Hematopoietic multipotent progenitor cell treated with erythropoietin and hydrocortisone succinate and interleukin-3 and kit ligand, for 4 days (in vitro differentiated cells): ENCODE measurements at places on chromosomes 12 and 14.

DNA sequence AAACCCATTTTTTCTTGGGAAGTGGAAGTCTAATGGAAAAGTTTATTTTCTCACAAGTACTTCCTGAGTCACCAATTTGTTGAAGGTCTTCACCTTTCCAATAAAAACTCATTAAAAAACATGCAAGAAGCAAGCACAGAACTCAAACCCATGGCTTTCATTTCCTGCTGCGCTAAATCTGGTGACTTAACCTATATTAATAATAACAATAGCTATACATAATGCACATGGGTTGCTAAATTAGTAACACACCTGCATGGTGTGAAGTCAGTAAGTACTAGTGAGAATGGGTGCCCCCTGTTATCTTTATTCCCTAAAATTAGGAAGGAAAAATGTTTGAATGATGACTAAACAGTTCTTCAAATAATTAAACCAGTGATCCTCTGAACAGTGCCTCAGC lies 52.3 kb downstream of the PPP2R5C start:
- DNase-seq, result no peak

DNA sequence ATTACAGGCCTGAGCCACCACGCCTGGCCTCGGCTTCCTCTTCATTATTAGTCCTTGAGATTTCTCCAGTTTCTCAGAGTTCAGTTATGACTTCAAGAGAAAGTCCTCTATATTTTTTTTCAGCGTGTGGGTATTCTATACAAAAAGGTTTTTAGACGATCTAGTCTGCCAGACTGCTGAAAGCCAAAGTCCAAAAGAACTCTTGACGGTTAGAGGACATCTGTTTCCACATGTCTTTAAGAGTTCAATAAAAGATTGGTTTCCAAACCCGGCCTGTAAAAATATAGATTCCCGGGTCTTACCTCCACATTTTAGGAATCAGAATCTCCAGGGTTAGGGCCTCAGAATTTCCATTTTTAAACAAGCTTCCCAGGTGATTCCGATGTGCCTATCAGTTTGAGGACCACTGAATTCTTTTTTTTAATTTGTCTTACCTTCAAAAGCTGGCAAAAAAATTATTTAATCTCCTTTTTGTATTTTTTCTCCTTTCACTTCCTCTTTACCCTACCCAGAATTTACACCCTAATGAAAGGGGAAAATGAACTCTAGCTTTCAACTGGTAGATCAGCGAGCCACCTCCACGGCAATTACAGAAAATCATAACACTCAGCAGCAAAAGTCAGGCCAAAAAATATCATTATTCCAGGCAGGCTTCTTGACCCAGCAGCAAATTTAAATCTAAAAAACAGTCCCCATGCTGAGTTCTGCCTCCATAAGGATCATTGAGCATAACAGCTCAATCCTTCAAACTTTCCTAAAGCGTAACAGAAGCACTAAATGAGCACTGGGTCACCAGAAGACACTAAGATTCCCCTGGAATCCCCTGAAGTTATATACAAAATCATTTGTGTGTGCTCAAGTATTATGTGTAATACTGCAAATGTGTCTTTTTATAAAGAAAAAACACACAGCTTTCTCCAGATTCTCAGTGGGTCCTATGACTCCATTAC lies 8.7 kb downstream of the NT5DC3 start:
- no peak for DNase-seq

DNA sequence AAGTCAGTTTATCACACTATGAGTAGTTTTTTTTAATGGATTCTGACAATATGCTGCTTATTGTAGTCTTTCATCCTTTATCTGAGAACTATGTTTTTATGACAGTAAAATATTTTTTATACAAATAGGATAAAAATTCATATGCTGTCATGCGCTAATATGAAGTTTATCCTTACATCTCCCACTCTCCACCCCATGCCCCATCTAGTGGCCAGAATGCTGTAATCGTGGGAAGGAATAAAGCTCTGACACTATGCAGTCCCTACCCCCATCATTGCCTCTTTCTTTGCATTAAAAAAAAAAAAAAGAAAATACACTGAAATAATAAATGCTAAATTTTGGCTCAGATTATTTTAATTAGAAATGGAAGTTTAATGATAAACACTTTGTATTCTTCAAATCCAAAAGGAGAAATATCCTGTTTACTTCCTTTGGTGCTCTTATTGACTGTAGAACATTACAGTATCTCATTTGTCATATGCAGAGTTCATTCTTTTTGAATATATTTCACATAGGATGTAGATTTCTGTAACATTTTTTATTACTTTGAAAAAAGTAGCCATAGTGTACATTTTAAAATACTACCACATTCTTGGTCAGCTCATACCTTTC lies 145.9 kb upstream of the SLCO1C1 start:
- peak; percentile 44 for DNase-seq

- no peak for DNase-seq
Observed at GRCh38 chr12:83779526-83779925, 1092.8 kb downstream of the TMTC2 start.

GRCh38 chr14:70315942-70316341 lies 43.5 kb downstream of the COX16 start:
- DNase-seq, result no peak

DNA sequence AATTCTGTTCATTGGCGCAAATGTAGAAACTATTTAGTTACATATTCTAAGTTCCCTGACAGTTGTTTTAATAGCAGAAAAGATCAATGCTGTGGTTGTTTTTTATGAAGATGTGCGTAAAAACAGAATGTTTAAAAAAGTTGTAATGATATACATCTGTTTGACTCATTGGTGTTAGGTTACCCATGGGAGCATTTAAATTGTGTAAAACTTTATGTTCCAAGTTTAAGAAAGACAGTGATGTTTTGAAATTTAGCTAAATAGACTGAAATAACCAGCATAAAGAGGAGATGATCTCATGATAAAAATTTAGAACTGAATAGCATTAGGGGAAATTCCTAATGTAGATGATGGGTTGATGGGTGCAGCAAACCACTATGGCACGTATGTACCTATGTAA lies 3.6 kb downstream of the PELI2 start:
- DNase-seq, result no peak

DNA sequence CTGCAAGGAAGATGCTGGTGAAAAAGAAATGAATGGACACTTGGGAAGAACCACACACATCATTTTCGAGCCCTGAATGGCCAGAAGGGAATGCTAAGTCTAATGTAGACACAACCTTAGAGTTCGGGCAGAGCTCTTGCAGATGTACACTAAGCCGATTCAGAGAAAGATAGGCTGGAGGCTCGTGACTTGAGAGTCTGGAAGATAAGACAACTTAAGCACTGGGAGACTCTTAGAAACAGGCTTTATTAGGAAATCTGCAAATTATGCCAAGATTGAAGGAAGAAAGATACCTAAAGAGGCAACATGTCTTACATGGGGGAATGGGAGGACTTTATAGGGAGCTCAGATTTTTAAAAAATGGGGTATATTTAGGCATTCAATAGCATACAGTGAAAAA lies 13.5 kb downstream of the TBPL2 start:
- no peak for DNase-seq

GRCh38 chr14:59097681-59098080 lies 90.8 kb upstream of the DAAM1 start:
- no peak for DNase-seq

DNA sequence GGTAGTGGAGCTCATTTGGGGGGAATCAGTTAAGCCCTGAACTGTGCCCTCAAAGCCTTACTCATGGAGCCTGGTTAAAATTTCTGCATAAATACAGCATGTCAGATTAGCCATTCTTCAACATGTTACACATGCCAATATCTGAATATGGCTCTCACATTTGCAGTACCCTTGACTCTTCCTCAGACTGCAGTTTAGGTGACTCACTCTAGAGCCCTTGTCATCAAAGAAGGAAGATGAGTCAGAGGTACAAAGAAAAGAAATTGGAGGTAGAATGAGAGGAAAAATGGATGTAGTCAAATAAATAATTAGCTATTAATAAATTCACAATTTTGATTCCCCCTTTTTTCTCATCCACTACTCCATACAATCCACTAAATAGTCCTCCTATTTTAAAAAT lies 23.6 kb upstream of the OR4K2 start:
- no peak for DNase-seq

DNA sequence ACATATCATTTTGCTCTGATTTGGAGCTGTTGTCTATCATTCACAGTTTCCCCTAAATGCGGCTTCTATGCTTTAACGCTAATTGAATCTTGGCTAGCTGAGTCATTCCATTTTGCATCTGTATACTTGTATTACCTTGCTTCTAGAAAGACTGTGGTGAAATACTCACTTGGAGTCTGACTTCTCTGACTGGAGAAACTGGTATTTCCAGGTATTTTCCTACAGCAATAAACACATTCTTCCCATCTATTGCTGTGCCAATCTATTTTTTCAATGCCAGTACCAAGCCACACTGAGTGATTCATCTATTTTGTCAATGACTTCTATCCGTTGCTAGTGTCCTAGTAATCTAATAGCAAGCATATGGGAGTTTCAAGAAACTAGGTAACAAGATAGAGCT lies 76.0 kb upstream of the ST8SIA1 start:
- DNase-seq, result no peak

DNA sequence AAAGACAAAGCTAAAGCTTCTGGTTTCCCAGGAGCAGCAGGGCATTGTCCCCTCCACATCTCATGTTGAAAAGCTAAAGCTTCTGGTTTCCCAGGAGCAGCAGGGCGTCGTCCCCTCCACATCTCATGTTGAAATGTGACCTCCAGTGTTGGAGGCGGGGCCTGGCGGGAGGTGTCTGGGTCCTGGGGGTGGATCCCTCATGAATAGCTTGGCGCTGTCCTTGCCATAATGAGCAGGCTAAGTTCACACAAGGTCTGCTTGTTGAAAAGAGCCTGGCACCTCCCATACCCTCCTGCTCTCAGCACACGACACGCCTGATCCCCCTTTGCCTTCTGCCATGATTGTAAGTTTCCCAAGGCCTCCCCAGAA lies 123.7 kb downstream of the PIWIL1 start:
- no peak for DNase-seq

GRCh38 chr12:2877953-2878732 lies 1.1 kb downstream of the RHNO1 start:
- DNase-seq, result peak; percentile 48

DNA sequence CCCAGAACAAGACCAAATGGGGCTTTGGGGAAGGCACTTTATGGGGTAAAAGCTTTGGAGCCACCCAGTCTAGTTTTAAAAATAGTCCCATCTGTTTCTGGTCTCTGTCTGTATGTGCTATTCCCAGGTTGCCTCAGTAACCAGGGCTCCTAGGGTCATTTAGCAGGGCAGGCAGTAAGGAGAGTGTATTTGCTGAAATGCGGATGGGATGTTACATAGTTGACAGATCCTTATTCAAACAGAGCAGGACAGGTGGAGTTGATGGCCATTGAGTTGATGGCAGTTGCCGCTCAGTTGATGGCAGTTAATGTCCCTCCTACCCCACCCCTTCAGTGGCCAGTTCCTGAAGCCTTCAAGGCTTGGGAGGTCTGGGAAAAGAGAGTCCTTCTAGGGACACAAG lies 4.6 kb downstream of the ZC3H10 start:
- DNase-seq, result no peak

DNA sequence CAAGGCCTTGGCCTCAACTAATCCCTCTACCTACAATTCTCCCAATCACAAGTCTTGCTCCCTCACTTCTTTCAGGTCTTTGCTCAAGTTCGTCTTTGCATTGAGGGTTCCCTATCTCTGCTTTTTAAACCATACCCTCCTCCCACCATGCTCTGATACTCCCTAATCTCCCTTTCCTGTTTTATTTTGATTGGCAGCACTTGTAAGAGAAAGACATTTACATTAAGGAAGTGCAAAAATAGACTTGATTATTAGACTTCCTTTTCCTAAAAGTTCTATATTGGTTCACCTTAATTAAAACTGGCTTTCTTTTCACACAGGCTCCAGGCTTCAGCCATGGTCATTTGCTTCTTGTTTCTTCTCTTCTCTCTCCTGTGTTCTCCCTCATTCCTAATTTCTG lies 18.3 kb upstream of the WIF1 start:
- peak; percentile 38 for DNase-seq

DNA sequence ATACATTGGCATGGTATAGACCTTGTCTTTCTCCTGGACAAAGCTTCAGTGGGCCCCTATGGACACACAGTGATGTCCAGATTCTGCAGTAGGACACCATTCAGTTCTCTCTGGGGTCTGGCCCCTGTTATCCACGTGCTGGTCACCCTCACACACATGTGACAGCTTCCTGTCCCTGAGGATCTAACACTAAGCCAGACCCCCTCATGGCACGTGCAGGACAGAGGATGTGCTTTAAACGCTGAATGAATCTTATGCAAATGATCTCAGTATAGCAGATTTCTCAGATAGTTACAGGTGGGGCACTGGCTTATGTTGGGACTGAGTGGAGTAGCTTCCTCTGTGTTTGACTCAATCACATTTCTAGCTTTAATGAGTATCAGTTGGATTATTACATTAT lies 33.7 kb downstream of the SLC24A4 start:
- no peak for DNase-seq

DNA sequence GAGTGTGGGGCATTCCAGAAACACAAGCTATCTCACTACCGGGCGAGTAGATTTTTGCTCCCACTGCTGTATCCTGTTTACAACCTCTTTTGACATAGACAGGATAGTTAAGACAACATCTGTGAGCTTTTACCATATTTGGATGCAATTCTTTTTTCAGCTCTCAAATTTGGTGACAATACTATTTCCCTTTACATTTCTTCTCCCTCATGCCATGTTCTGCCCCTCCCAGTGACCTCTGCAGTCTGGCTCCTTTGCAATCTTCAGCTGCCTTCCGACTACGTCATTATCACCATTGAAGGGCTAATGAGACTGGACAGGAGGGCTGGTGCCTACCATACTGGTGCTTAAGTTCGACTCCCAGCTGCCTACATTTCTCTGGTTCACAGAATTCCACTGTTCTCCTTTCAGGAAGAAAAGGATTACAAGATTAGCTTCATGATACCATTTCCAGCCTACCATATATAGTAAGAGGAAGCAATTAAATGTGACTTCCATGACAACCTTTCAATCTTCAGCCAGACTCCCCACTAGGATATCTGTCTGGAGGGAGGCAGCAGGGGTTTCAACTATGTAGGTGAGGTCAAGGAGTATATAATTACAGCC lies 251.6 kb downstream of the PHLDA1 start:
- DNase-seq, result no peak

- DNase-seq, result no peak
Observed at GRCh38 chr14:96053600-96054381, 14.6 kb downstream of the C14orf132 start.

- peak; percentile 84 for DNase-seq
Observed at GRCh38 chr12:48954841-48955501, 2.3 kb downstream of the ARF3 start.

DNA sequence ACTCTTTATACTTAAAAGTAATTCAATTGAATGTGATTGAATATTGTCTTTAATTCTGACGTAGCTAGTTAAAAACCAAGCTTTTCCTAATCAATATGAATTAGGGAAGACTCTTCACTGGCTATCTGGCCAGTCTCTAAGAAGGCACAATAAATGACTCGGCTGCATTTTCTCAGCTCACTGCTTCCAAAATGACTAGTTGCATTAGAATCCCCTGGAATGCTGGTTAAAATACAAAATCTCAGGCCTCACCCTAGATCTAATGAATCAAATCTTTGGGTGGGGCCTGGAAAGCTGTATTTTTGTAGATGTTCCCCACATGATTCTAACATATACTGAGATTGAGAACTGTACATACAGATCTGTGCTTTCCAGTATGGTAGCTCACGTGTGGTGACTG lies 242.1 kb downstream of the CHST11 start:
- no peak for DNase-seq

- peak; percentile 9 for DNase-seq
Observed at GRCh38 chr12:69189378-69189978, 49.9 kb upstream of the CPSF6 start.

- DNase-seq, result no peak
Observed at GRCh38 chr12:10716704-10717315, 6.3 kb downstream of the YBX3 start.
